ENCODE measurements at places on chromosomes 5 and 9.
A peak's percentile ranks its signal among the peaks of the same experiment; 100 is the strongest.

DNA sequence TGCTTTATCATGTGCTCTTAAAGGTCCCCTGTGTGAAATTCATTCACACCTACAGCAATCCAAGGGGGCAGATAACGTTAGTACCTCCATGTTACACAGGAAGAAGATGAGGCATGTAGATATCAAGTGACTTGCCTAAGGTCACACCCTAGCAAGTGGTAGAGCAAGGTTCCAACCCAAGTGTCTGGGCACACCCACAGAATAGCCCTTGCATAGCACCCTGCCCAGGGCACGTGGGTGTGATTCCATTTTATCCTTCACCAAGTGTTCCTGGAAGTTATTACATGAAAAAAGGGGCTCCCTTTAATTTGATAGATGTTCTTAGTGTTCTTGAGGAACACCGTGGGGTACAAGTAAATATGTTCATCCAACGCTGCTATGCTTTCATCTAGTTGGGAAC lies 4.9 kb downstream of the TMEM171 start:
- no peak for DNase-seq

GRCh38 chr9:21559402-21560280 lies 77.5 kb upstream of the IFNE start:
- DNase-seq = no peak

GRCh38 chr9:131409458-131409992 lies 15.6 kb downstream of the PRRC2B start:
- no peak for DNase-seq

DNA sequence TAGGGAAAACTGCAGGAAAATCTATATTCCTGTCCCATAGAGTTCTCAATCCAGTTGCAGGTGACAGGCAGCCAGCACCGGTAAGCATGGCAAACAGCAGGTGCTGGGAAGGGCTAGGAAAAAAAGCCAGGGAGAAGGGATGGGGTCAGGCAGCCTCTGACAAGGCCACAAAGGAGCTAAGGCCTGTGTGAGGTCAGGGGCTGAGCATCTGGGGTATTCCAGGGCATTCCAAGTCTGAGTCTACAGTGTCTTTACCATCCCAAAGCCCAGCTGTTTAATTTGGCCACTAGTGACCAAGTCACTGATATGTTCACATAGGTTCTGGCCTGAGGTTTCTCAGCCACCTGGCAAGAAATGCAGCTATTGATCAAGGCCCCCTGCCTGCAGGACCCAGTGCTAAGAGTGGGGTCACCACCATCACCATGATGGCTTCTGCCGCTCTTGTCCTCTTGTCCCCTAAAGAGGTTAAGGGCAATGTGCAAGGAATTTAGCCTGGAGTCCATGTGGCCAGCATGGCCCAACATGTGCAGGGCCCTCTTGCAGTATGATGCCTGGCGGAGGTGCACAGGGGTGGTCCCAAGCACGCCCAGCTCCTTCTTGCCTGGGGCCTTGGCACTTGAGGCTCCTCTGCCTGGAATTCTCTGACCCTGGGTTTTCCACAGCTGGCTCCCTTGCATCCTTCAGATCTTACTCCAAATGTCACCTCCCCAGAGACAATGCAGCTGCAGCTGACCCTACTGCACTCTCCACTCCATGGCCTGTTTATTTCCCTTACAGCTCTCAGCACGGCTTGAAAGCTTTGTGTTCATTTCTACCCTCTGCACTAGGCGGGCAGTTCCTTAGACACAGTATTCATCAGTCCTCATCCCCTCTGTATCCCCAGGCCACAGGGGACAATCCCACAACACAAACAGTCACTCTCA lies 213.1 kb downstream of the MSX2 start:
- DNase-seq = no peak

DNA sequence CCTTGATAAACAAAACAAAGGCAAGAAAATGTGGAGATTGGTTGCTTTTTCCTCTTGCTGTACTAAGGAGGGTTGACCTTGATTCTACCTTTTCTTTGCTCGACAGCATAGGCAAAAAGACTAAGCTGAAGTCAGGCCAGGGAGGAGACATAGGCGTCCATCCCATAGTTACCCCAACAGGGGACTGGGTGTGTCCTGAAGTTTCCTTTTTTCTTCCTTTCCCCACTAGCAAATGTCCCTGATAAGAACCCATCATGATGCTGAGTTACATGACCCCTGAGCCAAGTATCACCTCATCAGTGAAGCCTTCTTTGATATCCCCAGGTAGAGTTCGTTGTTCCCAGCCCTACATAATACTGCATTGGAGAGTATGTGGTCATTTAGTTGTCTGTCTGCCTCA lies 9.9 kb upstream of the SHROOM1 start:
- DNase-seq = no peak

DNA sequence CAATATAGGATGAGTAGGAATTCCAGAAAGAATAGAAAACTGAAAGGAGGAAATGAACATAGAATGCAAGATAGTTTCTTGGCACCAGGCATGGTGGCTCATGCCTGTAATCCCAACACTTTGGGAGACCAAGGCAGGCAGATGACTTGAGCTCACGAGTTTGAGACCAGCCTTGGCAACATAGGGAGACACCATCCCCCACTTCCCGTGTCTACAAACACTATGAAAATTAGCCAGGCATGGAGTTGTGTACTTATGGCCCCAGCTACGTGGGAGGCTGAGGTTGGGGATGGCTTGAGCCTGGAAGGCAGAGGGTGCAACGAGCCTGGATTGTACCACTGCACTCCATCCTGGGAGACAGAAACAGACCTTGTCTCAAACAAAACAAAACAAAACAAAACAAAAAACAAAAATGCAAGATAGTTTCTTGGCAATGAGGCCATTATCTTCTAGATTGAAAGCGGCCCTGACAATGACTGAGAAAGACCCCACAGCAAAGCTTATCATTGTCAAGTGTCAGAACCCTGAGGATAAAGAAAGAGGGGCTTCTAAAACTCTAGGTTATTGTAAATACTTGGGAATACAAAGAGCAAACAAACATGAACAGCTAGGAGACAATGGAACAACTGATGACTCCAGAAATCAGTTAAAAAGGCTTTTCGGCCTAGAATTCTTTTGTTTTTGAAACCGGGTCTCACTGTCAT lies 9.2 kb downstream of the SQSTM1 start:
- no peak for DNase-seq

DNA sequence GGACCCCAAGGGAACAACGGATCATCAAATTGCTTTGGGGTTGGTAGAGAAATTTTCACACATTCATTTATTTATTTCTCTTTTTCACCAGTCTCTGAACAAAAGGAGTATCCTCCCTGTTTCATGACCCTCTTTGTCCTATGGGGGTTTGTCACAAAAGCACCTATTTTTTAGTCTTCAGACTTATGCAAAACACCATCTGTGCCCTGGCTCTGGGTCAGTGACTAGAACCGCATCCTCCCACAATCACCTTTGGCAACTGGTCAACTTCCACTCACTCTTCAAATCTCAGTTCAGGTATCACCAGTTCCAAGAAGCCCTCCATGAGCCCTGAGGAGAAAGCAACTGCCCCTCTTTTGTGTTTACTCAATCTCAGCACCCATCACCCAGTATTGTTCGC lies 395.7 kb downstream of the CDK5RAP2 start:
- no peak for DNase-seq

DNA sequence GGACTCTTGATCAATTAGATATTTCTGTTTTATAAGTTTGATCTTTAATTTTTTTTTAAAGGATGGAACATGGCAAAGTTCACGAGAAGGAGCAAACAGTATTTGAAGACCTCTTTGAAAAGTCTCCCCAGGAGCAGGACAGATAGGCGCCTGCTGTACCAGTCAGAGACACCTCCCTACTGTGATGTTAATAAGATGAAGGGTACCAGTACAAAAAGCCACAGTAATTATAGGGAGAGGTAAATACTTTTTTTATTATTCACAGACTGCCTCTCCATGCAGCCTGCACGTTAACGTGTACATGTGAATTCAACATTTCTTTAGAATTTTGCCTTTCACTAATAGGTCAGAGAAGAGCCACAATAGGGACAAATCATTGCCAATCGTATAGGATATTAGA lies 146.5 kb upstream of the CDH6 start:
- no peak for DNase-seq

GRCh38 chr5:67206929-67207328 lies 10.3 kb upstream of the CD180 start:
- DNase-seq = peak; percentile 80

DNA sequence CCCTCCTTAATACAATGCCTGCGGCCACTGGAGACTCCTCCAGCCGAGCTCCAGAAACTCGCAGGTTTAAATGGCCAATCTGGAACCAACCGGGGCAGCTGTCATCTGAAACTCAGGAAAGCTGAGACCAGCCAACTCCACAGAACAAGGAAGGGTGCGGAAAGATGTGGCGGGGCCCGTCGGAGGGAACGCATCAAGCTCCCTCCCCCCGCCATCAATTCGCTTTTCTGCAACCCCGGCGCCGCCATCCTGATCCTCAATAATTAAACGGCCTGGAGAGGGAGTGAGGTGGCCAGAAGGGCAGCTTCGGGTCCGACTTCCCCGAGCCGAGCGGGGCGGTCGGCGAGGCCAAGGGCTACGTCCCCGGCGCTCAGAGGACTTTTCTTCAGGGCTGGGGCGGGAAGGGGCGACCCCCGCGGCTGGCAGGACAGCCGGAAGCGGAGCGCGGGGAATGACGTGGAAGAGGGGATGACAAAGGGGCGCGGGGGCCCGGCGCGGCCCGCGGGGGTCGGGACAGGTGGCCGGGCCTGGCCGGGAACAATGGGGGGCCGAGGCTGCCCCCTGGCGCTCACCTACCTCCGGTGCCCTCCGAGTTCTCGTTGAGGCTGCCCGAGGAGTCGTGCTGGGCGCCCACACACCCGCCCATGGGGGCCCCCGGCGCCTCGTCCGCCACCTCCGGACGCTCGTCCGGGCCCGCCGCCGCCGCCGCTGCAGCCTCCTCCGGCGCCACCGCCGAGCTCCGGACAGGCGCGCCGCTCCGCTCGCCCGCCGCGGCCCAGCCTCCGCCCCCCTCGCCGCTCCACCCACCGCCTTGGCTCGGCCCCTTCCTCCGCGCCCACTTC lies at the start of gene UBTD2:
UBTD2 (minus strand) TSS at position 745 of the 842 bp plus-strand sequence; CDS start at position 646, 99 bp downstream.
- peak; percentile 74 for DNase-seq

DNA sequence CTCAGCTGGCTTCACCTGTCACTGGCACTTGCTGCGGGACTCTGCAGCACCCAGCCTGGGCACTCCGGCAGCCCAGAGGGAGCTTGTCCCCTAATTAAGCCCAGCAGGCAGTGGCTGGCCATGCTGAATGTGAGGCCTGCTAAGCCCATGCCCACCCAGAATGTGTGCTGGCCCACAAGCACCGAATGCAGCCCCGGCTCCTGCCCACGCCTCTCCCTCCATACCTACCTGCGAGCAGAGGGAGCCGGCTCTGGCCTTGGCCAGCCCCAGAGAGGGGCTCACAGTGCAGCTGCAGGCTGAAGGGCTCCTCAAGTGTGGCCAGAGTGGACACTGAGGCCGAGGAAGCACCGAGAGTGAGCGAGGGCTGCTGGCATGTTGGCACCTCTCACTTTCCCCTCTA lies 32.4 kb upstream of the SUB1 start:
- DNase-seq = no peak

DNA sequence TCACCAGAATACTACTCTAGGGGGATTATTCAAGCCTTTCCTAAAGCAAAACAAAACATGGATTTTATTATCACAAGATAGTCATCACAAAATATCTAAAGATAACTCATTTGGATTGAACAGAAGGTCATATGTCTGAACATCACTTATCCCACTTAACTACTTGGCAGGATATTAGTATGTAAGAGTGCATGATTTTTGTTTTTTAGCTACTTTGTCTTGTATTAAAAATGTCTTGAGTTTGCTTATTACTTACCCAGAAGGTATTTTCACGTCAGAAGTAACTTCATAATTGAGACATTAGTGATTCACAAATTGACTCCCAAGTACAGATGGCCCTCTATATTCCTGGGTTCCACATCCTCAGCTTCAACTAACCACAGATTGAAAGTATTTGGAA lies 113.8 kb downstream of the TLE4 start:
- DNase-seq = no peak

- peak; percentile 78 for DNase-seq
These were observed 5.7 kb downstream of the C9orf43 start for GRCh38 chr9:113416149-113416721.

- DNase-seq = no peak
These were observed 128.8 kb downstream of the TMC1 start for GRCh38 chr9:72650206-72650605.

- DNase-seq = peak; percentile 43
These were observed 12.3 kb upstream of the SKP1 start for GRCh38 chr5:134189031-134189430.

DNA sequence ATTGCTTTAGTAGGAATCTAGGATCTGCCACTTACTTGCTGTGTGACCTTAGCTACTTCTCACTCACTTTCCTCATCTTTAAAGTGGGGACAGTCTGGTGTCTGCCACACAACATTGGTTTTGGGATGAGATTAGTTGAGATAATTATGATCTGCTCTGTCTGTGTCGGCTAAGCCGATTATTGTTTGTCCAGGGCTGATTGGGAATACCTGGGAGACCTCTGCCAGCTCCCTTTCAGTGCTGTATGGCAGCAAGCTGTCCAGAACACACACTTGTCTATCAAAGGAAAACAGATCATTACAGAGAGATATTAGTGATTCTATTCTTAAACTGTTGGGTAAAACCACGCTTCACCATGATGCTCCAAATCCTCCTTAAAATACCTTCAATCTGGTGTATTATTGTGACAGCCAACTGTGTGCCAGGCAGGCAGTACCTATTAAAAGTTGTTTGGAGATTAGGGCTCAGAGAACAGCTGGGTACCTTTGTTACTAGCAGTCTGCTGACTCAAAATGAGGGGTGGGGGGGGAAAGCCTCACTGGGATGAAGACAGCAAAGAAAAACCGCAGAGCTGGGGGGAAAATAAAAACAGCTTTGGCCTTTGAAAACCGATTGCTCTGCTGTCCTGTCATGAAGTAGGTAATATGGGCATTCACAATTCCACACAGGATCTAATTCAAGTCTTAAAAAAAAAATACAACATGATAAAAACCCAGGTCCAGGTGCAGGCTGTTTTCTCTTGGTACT lies 458.4 kb upstream of the C9orf72 start:
- no peak for DNase-seq

DNA sequence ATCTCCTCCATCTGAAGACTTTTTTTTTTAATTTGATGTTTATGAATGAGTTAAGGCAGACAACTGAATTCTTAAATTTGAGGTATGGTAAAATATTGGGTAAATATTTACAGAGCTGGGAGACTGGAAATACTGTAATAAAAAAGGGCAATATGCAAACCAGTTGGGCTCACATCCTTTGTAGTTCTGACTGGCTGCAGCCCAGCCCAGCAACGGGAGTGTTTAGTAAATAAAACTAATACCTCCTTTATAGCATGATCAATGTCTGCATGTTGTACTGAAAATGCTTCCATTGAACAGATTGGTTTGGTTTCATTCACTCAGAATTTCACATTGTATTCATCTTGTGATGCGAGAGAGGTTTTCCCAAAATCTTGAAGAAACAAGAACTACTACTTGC lies 365.0 kb downstream of the DMRT2 start:
- no peak for DNase-seq

DNA sequence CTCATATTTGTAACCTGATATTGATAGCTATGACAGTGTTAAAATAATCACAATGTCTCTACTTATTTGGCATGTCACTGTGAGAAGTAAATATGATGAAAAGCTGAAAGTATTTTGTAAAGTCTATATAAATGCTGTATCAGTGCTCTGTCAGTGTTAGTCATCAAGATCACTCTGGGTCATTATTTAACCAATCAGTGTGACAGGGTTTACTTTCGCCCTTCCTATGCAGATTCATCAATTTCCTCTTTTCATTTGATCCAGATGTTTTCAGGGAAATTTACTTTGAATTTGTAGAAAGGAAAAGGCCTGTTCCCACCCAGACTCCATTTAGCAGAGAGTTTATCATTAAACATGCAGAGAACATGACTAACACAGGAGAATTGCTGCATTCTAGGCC lies 9.9 kb upstream of the PCSK5 start:
- DNase-seq = peak; percentile 56
